ENCODE measurements at places on chromosomes 2 and 18.

DNA sequence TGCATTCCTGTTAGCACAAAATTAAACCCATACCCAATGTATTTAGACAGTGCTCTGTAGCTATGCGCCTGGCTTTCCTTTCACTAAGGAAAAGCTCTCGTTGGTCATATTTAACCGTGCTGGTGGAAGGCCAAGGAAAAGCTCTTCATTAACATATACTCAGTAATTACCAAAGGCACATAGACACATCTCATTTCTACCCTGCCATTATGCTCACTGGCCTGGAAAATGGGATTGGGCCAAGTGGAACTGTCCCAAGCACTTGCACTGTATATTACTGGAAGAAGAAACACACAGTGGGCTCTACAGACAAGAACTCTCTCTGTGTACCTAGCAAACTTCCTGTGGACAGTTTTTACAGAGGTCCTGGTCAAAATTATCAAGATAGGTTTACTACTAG lies 274.4 kb downstream of the ERBB4 start:
- DNase-seq: no peak

DNA sequence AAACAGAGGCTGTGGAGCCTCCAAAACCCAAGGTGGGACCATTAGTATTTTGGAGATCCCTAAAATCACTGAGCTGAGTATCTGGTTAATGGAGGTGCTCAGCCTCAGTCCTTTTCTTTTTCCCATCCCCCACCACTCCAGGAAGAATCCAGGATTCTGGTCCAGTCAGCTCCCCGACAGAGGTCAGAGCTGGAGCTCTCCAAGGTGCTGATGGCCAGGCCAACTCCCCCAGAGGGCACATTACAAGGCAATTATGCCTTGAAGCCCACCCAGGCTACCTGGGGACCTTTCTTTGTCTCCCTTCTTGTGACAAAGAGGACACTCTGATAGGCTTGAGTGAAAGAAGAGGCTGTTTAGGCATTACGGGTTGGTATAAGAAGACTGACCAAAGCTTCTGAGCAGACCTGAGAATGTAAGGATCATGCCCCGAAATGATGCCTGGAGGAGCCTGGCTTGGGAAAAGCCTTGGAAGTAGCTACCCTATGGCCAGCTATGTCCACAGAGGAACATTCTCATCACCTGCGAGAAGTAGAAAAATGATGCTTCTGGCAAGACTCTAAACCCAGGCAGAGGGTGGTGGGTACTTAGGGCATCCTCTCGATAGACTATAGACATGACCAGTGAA lies 102.5 kb upstream of the LDAH start:
- DNase-seq: no peak

GRCh38 chr2:45452866-45453265 lies 158.2 kb downstream of the SRBD1 start:
- no peak for DNase-seq

DNA sequence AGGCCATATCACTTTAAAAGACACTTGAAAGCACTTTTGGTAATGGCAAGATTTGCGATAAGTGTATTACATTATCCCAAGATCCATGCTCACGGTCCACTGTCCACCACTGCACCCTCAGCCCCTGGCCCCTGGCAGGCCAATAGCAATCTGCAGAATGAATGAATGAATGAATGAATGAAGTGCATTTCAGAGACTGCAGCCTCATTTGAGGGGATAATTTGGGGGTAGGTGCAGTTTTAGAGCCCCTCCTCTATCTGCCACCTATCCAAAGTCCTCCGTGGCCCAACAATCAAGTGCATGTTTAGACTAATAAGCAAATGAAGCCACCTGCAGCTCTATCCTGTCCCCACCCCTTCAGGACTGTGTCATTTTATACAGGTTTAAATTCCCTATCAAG lies 1.3 kb upstream of the RBM44 start:
- DNase-seq: no peak

DNA sequence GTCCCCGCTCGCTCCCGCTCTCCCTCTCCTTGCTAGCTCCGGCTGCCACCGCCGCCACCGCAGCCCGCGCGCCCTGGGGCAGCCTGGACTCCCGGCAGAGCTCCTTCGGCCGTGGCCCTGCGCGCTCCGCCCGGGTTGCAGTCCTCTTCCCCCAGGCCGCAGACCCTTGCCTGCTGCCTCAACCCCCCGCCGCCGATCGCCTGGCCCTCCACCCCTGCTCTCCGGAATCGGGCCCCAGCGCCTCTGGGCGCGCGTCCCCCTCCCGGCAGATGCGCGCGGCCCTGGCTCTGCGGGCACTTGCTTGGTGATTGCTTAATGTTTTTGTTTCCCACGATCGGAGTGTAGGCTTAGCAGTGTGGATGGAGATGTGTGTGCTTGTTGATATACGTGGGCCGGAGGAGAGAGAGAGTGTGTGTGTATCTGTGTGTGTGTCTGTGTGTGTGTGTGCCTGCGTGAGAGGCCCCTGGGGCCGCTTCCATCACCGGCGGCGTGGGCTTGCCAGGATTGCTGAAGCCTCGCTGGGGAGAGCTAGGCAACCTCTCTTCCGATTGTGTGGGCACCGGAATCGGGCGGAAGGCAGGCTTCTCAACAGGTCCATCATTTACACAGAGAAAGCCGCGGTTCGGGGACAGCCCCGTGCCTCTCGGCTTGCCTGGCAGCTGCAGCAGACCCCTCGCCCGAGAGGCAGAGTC lies 877 bp downstream of the INHBB start:
- DNase-seq: no peak

- no peak for DNase-seq
Observed at GRCh38 chr2:941871-942270, 8.8 kb upstream of the SNTG2 start.

GRCh38 chr2:20916604-20917286 lies 93.8 kb upstream of the LDAH start:
- DNase-seq: no peak

DNA sequence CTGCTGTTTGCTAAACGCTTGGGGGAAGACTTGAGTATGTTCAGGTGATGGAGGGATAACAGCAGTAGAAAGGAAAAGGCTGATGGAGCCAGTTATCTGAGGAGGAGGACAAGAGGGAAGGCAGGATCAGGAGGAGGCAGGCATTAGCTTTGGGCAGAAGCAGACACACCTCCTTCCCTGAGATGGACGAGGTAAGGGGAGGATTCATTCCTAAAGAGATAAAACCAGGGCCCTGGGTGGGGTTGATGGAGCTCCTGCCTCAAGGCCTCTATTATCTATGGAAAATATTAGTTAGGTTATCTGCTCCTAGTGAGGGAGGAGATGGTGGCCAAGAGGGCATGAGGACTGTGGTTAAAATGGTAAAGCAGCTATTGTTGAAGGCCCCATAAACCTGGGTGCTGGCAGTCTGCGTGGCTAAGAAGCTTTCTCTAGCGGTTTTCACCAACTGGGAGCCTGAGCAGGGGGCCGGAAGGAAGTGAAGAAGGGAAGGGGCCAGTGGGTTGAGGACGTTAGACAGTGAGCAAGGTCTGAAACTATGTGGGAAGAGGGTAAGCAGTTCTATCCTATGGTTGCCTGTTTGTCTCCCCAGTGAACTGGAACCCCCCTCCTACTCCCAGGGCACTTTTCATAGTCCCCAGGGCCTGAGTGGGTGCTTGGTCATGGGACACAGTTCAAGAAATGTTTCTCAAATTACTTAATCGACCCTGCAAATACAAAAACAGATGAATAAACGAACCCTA lies 56.6 kb upstream of the HK2 start:
- no peak for DNase-seq

- no peak for DNase-seq
Observed at GRCh38 chr2:35343135-35343534, 1012.4 kb upstream of the CRIM1 start.

DNA sequence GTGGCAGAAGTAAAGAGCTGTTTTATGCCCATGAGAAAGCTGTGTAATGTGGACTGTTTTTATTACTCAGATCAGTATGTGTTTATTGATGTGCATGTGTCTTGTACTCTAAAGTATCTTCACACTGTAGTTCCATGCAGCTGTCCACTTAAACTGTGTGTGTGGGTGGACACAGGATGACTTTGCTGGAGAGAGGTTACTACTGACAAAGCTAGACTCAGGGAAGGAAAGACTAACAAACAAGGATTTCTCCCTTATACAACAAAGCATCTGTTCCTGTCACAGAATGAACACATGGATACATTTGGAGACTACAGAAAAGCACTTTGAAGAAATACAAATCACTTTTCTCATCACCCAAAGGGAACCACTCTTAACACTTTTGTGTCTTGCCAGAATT lies 10.0 kb downstream of the FHOD3 start:
- DNase-seq: no peak

- no peak for DNase-seq
Observed at GRCh38 chr2:220670511-220670910, 901.6 kb downstream of the EPHA4 start.

GRCh38 chr2:120301284-120301683 lies 44.7 kb upstream of the INHBB start:
- no peak for DNase-seq

- DNase-seq: no peak
Observed at GRCh38 chr2:207528980-207529329, 807 bp upstream of the CREB1 start.

DNA sequence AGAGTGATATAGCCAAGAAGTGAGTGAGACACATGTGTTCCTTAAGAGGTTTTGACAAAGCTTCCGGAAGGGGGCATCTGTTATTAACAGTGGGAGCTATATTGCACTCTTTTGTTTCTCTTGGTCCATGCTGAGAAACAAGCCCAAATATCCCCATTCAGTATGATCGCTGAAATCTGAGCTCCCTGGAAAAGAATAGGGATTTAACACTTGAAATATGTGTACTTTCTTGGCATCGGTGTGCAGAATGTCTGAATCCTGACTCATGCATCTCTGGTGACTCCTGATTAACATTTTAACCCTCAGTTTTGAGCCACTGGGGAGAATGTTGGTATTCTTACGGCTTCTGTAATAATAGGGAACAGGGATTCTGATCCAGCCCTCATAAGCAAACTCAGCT lies 448.1 kb downstream of the TSN start:
- DNase-seq: no peak

- DNase-seq: no peak
Observed at GRCh38 chr18:50857694-50858093, 21.2 kb upstream of the ME2 start.

DNA sequence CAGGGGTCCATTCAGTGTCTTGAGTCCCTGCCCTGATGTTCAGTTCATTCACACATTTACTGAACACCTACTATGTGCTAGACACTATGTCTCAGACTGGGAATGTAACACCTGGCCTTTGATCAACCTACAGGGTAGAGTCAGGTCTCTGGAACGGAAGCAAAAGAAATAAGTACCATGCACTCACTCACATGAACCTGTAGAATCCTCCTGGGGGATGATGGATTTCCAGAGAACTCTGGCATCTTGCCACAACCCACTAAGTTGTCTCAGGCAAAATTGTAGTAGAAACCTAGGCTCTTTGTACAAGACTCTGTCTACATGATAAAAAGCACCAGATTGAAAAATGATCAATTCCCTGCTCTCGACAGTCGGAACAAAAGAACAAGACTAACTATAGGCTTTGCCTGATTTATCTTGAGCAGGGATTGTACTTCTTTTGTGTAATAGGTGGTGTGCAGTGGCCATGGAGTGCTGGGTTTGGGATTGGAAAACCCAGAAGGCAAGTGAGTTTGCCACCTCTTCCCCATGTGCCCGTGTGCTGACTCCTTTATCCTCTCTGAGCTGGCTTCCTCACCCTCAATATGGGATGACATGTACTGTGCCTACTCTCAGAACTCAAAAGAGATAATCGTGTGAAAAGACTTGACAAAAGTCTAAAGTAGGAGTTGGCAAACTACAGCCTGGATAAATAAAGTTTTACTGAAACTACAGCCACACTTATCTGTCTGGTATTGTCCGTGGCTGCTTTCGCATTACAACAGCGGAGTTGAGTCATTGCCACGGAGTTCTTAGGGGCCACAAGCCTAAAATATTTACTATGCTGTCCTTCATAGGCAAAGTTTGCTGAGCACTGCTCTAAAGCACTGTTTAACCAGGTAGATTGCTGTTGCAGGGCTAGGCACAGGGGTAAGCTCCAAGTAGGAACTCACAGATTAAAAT lies 4.4 kb downstream of the CAPN14 start:
- DNase-seq: no peak

DNA sequence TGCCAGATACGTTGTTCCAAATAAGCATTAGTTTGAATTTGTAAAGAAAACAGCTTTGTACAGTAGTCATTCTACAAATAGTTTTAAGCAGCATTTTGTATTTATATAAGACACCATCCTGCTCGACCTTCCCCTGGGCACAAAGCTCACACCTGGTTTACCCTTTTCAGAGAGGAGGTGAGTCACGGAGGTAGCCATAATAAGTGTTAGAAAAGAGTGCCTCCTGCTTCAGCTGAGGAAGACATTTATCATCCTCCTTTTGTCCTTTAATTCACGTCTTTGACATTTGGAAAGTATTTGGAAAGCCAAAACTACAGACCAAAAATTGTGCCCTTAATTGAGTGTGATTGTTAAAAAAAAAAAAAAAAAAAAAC lies 6.8 kb downstream of the RAB12 start:
- DNase-seq: no peak
